NCI-H1105 (cell line): ENCODE measurements at places on chromosomes 5 and 9.

- DNase-seq: no peak
Measured at GRCh38 chr5:25419684-25420083, 774.9 kb upstream of the CDH10 start.

- no peak for DNase-seq
Measured at GRCh38 chr5:101720033-101720432, 576.1 kb downstream of the SLCO4C1 start.

DNA sequence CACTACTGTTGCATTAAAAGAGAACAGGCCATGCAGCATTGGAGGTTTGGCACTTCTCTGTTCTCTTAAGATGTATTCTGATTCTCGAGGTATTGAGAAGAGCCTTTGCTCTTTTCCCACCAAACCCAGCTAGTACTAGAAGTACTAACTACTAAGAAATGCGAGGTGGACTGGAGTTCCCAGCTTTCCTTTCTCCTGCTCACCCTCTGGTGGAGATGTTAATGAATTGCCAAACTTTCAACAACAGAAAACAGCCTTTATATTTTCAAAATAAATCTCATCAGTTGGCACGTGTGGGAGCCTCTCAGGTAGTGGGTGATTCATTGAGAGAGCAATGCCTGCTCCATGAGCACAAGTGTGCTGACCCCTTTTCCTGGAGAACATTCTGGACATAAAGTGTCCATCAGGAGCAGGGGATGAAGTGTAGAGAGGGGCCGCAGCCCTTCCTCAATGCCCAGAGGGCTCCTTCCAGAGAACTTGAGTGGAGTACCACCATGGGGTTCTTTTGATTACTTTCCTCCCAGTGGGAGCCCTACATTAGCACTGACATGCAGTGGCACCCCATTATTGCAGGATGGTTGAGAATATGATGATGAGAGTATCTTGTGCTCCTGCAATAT, 45.7 kb downstream of the TMEM174 start:
- DNase-seq: no peak

- no peak for DNase-seq
Measured at GRCh38 chr9:135905380-135906258, 1.7 kb downstream of the CAMSAP1 start.

GRCh38 chr9:110320651-110321445, 16.8 kb downstream of the TXNDC8 start:
- no peak for DNase-seq

- no peak for DNase-seq
Measured at GRCh38 chr5:171714851-171715250, 70.8 kb upstream of the SMIM23 start.

GRCh38 chr5:143073766-143074165, 303.6 kb downstream of the ARHGAP26 start:
- no peak for DNase-seq

GRCh38 chr9:9938432-9938831, 674.4 kb downstream of the PTPRD start:
- no peak for DNase-seq

- no peak for DNase-seq
Measured at GRCh38 chr5:173984218-173984617, 4.8 kb upstream of the C5orf47 start.

DNA sequence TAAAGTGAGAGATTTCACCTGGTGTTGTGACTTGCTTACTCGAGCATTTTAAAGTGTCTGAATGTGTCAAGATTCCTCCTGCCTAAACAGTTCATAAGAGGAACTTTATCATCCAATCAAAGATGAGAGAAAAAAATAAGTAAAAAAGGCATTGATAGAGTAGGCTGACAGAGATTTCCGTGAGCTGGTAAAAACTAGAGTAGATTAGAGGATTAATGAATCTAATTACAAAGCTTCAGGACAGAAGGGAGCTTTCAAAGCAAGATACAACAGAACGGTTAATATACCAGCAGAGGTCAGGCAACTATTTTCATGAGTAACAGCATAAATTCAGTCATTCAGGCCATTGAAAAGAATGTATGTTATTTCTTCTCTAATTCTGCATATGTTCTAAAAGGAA, 91.5 kb downstream of the ADAMTS6 start:
- DNase-seq: no peak

GRCh38 chr9:16184964-16185646, 632.3 kb downstream of the CCDC171 start:
- no peak for DNase-seq

DNA sequence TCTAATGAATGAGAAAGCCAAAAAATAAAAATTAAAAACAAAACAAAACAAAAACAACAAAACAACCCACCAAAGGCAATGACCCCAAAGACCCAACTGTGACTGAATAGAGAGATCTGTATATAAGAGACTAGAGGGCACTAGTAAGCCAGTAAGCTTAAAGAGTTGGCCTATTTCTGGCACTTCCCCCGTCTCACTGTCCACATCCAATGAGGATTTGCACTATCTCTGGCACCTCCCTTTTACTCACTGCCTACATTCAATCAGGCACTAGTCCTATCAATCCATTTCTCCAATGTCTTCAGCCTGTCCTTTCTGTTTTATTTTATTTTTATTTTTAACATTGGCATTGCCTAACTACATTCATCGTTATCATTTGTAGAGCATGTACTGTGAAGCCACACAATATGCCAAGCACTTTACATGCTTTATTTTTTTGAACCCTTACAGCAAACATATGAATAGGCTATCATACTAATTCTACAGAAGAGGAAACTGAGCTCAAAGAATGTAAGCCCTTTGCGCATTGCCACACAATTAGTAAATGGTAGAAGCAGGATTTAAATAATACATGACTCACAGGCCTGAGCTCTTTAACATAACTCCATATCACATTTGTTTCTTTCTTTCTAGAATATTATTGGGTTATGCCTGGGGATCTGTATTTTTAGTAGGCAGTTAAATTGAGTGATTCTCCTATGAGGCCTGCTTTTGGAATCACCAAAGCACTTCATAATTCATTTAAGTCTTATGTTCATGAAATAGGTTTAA, 70.0 kb downstream of the C6 start:
- DNase-seq: no peak
